EL (cell line): ENCODE measurements at places on chromosomes 4 and X.

GRCh38 chrX:34270434-34270833 lies 138.3 kb upstream of the FAM47A start:
- DNase-seq: no peak

GRCh38 chrX:105653891-105654290 lies 168.4 kb upstream of the NRK start:
- no peak for DNase-seq

DNA sequence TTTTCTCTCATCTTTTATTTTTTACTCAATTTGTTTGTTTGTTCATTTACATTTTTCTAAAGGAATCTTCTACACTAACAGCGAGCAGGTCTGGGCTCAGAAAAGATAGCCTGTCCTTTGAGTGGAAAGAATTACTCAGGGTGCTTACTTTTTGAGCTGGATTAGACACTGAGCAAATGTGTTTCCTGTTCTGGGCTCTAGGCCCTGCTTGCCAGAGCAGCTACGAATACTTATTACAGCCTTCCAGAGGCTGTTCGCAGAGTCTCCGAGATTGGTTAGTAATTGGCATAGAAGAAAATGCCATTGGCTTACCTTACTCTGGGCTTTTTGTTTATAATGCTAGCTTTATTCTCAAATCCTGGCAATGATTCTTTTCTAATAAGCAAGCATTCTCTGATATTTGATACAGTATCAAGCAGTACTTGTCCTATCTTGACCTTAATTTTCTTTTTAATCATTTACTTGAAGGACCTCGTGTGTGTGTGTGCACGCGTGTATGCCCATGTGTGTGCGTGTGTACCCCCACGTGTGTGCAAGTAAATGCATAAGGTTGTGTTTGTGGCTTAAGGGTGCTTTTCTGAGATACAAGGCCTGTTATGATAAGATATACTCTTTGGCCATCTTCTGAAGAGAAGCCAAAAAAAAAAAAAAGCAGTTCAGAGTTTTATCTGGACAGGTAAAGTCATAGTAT lies 76.2 kb upstream of the GRXCR1 start:
- DNase-seq: no peak

DNA sequence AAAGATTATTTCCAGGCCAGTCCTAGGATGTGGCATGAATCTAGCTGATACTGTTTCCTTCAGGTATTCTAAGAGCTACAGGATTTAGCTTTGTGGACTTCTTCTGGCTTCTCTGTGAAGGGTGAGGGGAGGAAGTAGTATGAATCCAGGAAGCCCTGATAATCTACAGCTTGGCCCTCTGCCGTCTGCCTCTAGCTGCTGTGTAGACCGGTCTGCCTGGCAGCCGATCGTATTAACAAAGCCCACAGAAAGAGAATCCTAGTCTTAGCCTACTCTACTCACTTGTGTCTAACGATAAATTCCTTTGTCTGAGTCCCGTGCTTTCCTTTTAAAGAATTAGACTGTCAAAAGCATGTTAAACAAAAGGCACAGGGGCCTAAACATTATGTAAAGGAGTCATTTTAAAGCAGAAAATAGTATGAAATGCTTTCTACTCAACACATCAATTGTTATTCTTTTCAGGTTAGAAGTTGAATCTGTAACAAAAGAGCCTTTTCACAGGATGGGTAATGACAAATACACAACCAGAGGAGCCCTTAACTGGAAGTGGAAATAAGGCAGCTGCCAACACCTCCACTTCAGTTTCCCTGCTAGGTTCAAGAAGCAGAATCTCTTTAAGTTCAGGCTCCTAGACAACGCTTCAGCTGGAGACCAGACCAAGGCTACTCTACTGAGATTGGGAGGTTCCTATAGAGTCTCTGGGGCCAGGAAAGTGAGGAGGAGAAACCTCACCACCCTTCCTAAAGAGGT lies 48.9 kb upstream of the UCP1 start:
- DNase-seq: no peak

- DNase-seq: peak; percentile 68
These were observed at the start of gene CLGN for GRCh38 chr4:140427106-140427918. Gene CLGN (minus strand): TSS chr4:140427648. CDS start chr4:140413078, 14,570 bp downstream.

GRCh38 chr4:158805635-158806471 lies 37.0 kb downstream of the FNIP2 start:
- DNase-seq: no peak

GRCh38 chr4:112896609-112897190 lies 152.8 kb upstream of the ANK2 start:
- no peak for DNase-seq

DNA sequence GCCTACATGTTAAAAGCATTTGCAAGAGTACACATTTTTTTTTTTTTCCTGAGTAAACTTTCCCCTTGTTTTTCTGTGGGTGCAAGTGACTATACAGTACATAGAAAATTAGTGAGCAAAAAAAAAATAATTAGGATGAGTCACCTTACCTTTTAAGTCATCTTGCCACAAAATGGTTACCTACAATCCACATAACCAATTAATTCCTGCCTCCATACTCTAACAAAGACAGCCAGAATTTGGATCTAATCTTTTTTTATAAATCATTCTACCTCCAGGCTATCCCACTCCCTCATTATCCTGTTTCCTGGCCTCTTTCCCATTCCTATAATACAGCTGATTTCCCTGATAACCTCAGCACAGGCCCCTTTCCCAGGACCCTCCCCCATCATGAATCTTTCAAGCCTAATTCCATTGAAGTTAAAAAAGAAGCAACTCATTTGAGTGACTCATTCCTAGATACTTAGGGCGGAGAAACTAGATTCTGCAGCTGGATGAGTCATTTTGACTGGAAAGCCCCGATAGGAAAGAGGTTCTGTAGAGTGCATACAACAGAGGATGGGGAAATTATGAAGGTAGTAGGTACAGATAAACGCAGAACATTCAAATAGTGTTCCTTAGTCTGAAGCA lies 128.2 kb downstream of the C4orf51 start:
- DNase-seq: peak; percentile 94

DNA sequence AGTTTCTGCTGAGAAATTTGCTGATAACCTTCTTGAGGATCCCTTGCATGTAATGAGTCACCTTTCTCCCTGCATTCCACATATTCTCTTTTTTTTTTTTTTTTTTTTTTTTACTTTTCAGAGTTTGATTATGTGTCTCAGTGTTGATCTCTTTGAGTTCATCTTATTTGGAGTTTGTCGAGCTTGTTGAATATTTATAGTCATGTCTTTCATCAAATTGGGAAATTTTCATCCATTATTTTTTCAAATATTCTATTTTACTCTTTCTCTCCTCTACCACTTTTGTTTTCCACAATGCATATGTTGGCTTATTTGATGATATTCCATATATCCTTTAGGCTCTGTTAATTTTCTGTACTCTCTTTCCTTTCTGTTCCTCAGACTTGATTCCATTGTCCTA lies 136.1 kb downstream of the MAD2L1 start:
- DNase-seq: peak; percentile 1

DNA sequence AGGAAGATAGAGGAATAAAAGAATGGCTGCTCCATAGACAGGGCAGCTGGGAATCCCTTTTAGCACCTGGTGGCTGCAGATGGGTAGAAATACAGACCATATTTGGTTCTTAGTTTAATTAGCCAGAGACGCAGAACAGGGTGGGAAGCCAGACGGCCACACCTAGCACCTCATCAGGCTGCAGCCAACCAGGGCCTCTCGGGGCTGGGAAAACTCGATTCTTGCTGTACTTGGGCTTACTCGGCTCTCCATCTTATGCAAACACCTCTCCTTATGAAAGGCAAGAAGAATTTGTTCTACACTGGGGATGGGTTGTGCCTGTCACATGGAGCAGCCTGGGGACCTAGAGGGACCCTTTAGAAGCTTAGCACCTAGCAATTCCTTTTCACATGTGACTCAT lies 19.7 kb downstream of the IRAK1 start:
- no peak for DNase-seq

DNA sequence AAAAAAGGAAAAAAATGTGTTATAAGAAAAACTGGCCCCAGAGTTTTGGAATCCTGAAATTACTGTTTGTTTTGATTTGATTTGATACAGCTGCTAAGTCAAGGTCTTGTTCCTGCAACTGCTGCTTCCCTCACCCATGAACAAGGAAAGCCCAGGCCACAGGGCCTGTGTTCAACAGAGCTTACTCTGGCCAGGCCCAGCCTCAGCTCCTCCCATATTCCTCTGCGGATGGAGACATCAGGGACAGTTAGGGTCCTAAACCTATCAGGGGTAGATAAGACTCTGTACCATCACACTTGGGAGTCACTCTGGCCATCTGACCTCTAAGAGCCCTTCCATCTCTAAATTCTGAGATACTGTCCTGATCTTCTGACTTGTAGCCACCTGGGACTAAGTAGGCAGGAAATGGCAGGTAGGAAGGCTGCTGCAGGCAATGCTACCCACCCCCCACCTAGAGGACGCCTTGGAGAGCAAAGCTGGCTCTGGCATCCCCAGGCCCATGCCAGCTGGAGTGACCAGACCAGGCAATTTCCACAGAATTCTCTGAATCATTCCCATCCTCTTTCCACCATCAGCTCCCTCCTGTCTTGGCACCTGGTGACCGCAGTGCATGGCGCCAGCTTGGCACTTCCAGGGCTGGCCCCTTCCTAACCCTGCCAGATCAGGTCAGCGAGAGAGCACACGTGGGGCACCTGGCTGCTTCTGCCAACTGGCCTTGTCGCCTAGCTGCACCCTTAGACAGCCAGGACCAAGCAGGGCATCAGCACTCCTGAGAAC lies 58.0 kb upstream of the TMEM33 start:
- DNase-seq: no peak

DNA sequence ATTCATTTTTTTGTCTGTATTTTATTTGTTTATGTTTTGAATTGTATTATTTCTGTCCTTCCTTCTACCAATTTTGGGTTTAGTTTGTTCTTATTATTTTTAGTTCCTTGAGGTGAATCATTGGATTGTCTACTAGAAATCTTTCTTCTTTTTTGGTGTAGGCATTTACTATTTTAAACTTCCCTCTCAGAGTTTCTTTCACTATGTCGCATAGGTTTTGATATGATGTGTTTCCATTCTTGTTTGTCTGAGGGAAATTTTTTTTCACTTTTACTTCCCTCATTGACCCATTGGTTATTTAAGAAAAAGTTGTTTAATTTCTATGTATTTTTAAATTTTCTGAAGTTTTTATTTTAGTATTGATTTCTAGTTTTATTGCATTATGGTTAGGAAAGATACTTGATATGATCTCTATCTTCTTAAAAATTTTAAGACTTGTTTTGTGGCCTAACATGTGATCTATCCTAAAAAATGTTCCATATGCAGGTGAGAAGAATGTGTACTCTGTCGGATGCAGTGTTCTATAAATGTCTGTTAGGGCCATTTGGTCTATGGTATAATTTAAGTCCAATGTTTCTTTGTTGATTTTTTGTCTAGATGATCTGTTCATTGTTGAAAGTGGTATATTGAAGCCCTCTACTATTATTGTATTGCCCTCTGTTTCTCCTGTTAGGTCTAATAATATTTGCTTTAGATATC lies 68.8 kb downstream of the IL15 start:
- DNase-seq: no peak

- DNase-seq: no peak
These were observed 362.2 kb upstream of the EMCN start for GRCh38 chr4:100880011-100880410.

- DNase-seq: no peak
These were observed 18.3 kb upstream of the SNCA start for GRCh38 chr4:89855236-89855635.

- DNase-seq: no peak
These were observed 13.4 kb upstream of the PLCXD1 start for GRCh38 chrX:267771-268261.

GRCh38 chrX:96703816-96704215 lies 19.2 kb downstream of the DIAPH2 start:
- DNase-seq: peak; percentile 20

DNA sequence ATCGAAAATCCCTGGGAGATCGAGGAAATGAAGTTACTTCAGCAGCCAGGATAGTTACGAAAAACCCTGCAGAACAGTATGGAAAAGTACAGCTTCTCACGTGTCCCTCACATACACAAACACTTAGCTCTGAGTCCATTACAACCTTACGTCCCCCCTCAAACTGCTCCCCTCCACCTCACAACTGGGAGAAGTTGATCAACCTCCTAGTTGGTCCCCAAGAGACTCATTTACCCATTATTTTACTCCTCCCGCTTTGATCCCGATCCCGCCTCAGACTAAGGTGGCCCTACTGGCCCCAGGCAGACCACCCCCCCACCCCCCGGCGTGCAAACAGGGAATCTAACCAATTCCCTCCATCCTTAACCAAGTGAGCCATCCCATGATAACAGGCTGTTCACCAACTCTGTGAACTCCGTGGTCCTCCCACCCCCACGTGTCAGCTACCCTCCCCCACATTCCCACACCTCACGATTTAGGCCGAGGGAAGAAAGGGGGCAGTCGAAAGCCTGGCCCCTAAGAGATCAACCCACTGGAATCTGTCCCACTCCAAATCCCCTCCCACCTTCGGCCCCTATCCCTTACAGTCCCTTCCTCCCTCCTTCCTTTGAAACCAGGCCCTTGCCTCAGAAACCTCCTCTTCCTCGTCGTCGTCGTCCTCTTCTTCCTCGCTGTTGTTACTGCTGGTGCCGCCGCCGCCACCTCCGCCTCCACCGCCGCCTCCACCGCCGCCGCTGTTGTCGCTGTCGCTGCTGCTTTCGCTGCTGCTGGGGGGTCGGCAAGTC lies 755 bp downstream of the ANKRD17 start:
- DNase-seq: peak; percentile 39

GRCh38 chrX:125131164-125131563 lies 188.5 kb upstream of the TEX13C start:
- DNase-seq: no peak

DNA sequence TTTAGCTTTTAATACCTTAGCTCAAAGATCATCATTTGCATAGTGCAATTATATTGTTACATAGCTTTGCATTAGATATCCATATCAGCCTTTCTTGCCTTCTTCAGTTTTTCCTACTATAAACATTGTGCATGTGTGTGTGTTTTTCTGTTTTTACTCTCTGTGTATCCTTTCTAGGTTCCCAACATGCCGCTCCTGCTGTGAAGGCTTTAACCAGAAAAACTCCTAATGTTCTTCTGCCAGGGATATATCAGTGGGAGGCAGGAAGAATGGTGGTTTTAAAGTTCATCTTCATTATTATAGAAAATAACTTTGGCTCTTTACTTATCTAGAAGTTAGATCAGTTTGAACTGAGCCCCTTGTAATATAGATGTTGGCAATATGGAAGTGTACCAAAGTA lies 61.2 kb downstream of the CPE start:
- no peak for DNase-seq

- no peak for DNase-seq
These were observed 71.9 kb downstream of the NPNT start for GRCh38 chr4:105967058-105967658.

DNA sequence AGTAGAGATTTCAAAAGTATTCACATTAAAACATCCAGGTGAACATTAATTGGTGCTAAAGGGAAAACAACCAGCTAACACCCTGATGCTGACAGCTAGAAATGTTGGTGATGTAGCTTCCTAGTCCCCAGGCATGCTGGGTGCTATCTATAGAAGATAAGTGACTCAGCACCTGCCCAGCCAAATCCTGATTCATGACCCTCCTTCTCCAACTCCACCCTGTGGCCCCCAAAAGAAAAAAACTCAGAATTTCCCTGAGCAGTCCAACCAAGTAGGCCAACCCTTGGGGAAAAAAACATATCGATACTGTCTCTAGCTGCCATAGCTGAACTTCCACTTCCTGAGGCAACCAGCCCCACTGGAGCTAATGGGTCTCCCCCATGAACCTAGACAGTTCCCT lies 197.6 kb upstream of the KLF3 start:
- DNase-seq: no peak
